ENCODE measurements at places on chromosomes 3 and 15.

DNA sequence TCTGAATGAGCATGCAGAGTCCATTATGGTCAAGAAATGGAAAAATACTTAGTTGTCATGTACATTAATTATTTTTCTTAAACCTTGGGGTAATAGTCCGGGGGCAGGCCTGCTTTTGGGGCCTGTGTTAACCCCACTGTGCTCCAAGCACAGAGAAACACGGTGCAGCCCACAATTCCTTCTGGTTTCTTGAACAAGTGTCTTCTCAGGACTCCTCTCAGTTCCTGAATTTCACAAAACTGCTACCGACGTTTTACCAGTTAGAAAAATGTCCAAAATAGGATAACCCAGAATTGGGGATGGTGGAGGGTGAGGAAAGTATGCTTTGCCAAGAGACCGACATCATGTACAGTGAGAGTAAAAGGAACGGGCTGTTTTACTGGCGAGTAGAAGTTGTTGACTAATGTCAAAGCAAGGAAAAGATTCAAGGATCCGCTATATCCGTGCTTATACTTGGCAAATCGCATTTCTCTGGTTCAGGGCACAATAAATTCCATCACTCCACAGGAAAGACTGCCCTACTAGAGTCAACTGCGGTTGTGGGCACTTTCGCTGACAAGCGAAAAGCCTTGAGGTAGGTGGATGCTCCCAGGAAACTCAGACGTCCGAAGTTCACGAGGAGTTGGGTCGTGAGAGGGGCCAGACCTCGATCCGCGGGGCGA, 495 bp upstream of the NXPE3 start:
- no peak for DNase-seq

- DNase-seq, result no peak
Measured at GRCh38 chr15:101563176-101563796, 73.8 kb upstream of the PCSK6 start.

- no peak for DNase-seq
Measured at GRCh38 chr3:9935966-9936510, 2.4 kb downstream of the CRELD1 start.

- DNase-seq, result no peak
Measured at GRCh38 chr3:134681522-134681900, 30.7 kb upstream of the KY start.

DNA sequence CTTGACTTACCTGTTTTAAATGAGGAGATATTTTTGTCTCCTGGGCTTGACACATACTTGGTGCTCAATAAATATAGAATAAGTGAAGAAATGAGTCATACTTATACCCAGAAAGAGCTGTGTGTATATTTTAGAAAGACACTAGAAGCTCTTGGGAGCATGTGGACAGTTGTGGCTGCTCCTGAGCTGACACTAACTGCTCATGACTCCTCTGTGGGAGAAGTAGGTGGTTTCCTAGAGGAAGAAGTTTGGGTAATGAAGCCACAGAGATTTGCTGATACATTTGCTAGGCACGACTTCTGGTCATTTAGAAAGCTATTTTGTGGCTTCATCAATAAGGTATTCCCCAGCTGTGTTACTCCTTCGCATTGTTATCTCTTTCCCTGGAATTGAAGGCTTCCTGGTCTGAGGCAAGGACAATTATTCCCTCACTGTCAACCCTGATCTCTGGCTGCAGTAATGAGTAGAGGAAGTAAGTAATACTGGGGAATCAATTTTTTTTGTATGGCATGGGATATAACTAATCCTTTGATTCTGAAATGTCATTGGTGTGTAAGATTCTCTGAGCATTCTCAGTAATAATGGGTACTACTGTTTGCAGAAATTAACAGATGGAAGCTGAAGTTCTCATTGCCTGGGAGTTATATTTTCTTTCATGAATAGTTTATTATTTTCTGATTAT, 79.6 kb upstream of the DCBLD2 start:
- no peak for DNase-seq

GRCh38 chr3:97579365-97579764, 185.2 kb upstream of the ARL6 start:
- DNase-seq, result no peak

- no peak for DNase-seq
Measured at GRCh38 chr3:177126015-177126773, 71.1 kb downstream of the TBL1XR1 start.

DNA sequence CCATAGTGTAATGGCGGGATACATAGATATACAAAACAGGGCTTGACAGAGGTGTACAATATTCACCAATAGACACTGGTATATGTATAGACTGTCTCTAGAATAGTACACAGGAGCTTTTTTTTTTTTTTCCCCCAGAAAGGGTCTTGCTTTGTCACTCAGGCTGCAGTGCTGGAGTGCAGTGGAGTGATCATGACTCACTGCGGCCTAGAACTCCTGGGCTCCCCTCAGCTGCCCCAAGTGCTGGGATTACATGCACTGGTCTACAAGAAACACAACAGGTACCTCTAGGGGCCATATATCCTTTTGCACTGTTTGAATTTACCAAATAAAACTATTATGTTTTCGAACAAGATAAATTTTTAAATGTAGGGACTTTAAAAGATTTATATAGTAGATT, 12.3 kb downstream of the RHOA start:
- no peak for DNase-seq

DNA sequence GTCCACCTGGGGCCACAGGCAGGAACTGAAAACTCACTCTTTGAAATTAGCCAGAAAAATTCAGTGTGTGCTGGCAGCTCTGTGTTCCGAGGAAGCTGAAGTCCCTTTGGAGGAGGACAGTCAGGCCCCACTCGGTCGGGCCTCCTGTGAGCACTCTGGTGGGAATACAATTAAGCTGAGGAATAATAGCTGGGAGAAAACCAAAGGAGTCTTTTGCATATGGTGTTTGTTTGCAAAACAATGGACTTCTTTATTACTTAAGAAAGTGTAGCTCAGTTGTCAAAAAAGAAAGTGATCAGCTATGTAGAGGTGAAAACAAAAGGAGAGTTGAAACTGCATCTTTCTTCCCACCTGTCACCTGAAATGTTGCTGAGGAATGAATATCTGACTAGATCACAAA, 202.5 kb downstream of the MEIS2 start:
- DNase-seq, result no peak

GRCh38 chr15:38547255-38547997, 17.2 kb downstream of the RASGRP1 start:
- peak; percentile 57 for DNase-seq

DNA sequence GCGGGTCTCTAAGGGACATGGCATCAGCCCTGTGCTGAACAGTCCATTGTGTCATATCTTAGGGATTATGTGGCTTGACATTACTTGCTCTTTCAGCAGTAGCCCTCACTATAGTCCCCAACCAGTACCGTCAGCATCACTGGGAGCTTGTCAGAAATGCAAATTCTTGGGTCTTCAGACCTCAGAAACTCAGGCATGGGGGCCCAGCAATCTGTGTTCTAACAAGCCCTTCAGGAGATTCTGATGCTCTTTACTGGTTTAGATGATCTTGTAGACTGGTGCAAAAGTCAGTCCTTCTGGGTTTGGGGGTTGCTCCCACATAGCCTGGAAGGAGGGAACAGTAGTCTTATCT, 39.0 kb upstream of the TRAK1 start:
- no peak for DNase-seq

DNA sequence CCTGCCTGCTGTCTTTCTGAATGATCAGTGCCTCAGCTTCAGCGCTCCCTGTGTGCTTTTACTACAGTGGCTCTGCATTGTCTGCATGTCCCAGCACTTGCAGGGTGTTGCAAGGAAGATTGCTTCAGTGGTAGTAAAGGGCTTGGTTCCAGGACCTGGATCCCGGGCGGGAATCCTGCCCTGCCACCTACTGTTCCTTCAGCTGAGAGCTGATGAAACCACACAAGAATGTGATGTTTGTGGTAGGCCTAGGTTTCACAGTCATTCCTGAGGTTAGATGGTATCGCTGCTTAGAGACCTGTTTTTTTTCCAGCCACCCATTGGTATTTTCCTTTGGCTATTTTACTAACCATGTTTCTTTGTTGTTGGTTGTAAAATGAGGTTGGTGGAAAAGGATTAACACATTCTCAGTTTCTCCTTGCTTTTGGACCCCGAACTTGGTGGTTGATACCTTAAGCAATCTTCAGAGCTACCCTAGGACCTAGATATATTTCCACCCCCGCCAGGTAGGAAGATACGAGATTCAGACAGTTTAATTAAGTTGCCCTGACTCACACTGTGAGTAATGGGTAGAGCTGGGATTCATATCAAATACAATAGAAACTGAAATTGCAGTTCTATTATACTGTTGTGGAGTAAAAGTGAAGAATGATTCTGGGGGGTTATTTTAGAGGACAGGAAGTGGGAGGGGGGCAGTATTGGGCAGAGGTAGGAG, 11.4 kb downstream of the GPR87 start:
- no peak for DNase-seq

GRCh38 chr3:160225176-160226025, at the start of gene C3orf80:
TSS of gene C3orf80 (plus strand) at chr3:160225422. CDS start at chr3:160225636, 214 bp downstream.
- peak; percentile 8 for DNase-seq

DNA sequence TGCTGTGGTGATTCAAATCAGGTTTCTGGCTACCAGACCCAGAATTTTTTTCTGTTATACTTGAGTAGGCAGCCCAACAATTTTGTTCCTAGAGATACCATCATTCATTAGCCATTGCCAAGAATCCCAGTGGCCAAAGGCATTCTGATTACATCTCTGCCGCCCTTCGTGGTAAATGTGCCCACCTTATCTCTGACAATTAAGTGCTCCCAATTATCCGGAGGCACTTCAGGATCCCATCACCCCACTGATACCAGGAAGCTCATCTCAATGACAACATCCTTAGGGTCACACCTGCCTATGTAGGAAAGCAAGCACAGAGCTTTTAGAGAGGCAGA, 43.2 kb upstream of the RPL35A start:
- DNase-seq, result no peak

GRCh38 chr3:31505371-31506048, 27.2 kb upstream of the STT3B start:
- DNase-seq, result no peak

- no peak for DNase-seq
Measured at GRCh38 chr3:146308682-146309081, 57.8 kb upstream of the PLSCR4 start.

DNA sequence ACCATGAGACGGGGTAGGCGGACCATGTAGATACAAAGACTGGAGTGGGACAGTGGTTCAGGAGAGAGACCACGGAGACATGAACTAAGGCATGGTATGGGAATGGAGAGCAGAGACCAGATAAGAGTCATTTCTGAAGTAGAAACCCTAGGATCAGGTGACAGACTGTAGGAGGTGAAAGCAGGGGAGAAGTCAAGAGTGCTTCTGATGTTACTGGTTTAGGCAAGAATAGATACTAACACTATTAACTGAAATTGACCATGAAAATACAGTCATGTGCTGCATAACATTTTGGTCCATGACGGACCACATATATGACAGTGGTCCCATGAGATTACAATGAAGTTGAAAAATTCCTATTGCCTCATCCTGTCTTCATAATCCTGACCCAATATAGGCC, 41.7 kb downstream of the RASGRP1 start:
- DNase-seq, result no peak

DNA sequence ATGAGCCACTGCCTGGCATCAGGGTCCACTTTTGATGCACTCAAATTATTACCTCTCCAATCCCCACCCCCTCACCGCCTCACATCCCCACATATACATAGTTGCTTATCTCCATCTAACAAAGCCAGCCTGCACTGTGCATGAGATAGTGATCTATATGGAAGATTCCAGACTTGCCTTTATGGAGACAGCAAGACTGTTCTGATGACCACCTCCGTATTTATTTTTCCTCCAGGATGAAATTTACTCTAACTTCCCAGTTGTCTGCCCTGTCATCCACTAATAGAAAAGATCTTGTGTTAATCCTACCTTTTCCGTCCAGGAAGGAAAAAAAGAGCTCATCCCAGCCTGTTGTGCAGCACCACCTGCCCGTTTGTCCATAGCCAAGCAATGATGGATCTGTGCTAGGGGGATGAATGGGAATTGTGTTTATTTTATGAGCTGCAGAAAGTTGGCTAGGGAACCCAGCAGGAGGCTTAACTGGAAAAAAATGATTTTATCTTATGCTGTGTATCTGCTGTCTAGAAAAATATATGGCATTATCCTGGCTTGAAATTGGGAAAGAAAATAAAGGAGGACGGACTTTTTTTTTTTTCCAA, 114.5 kb downstream of the CD47 start:
- no peak for DNase-seq

DNA sequence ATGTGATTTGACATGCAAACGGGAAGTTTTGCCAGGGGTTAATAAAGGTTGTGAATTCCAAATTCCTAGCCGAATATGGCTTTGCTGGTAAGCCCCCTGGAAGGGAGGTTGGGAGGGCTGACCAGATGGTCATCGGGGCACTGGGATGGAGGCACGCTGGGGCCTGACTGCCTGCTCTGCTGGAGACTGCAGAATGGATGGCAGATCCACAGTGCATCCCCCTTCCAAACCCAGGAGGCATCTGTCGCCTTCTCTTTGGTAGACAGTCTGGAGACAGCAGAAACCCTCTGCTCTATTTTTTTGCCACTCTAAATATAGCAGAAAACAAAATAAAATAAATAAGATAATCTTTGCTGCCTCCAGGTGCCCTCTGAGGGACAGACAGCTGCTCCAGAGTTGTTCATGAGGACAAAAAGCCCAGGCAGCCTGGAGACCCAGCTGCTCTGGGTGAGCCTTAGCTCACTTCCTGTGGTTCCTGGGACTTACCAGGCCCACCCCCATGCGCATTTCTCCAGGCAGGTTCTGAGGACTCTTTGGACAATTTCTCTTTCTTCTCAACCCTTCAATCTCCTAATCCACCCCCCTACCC, 6.1 kb upstream of the SPTBN5 start:
- DNase-seq, result no peak

DNA sequence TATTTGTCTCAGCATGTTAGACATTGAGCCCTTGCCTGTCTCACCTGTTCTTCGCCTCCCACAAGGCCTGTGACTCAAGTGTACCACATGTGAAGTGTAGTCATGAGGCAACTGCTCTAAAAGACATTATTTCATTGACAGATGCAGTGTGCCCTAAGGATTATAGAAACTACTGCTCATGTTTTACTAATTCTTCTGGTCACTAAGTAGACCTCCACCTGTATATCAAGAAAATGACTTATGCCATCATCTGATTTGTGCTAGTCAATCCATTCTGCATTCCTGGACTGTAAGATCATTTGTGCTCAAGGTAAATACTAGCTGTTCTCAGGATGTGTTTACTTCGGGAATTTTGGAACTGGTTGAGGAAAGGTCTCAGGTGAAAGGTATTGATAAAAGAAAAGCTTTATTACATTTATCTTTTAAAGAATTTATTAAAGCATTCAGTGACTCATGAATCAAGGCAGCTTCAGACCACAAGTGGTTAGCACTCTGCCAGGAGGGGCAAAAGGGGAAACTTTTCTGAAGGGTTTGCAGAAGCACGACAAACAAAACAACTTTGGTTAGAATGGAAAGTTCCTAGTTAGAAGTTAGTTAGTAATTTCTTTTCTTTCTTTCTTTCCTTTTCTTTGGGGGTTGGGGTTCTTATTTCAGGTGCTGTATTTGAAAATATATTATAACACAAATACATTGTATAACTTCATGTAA, 465.3 kb upstream of the CBLB start:
- peak; percentile 60 for DNase-seq

- no peak for DNase-seq
Measured at GRCh38 chr15:60835974-60836373, 357.0 kb upstream of the ICE2 start.

Measured in activated CD4-positive, alpha-beta T cell treated with anti-CD3 and anti-CD28 coated beads for 4 hours (primary cell).